Glutamatergic neuron (in vitro differentiated cells): ENCODE measurements at places on chromosomes 12 and 14. TPM values are rescaled to one million over a fixed set of nuclear protein-coding genes. Genes with fewer than 3 reads are reported as not detected.

Gene LRP6
- total RNA-seq, result 48.3 TPM

Gene MFAP5
- not detected for total RNA-seq

Gene CRIP2
- total RNA-seq, result 78.5 TPM

Gene P2RX7
- total RNA-seq, result not detected

Gene LMNTD1
- 1.1 TPM for total RNA-seq

Gene E2F7
- 4.2 TPM for total RNA-seq
